ENCODE measurements at places on chromosomes 2 and 18. TPM values are rescaled to one million over a fixed set of nuclear protein-coding genes. Genes with fewer than 3 reads are reported as not detected.

DNA sequence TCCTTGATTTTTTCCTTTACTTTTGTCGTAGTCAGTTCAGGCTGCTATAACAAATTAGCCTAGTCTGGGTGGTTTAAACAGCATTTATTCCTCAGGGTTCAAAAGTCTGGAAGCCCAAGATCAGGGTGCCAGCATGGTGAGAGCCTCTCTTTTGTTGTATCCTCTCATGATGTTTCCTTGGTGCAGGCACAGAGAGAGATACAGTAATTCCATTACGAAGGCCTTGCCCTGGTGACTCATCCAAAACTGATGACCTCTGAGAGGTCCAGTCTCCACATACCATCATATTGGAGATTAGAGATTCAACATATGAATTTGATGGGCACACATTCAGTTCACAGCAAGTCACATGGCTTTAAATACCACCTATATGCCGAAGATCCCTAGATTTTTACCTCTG, 253.8 kb downstream of the CYRIA start:
- H3K27ac ChIP-seq: no peak overlapping the region
- H3K27me3 ChIP-seq: no peaks in the 10 kb centered on the region
- no peaks in the 10 kb centered on the region for H3K4me1 ChIP-seq
- DNase-seq: no peak

GRCh38 chr2:23944527-23944926, 4.3 kb downstream of the UBXN2A start:
- H3K27me3 ChIP-seq: no peaks in the 10 kb centered on the region
- H3K4me1 ChIP-seq: peaks cover 16% of the 10 kb centered on the region
- peak overlapping the region; percentile 29 for H3K27ac ChIP-seq
- H3K4me3 ChIP-seq: no peak overlapping the region

DNA sequence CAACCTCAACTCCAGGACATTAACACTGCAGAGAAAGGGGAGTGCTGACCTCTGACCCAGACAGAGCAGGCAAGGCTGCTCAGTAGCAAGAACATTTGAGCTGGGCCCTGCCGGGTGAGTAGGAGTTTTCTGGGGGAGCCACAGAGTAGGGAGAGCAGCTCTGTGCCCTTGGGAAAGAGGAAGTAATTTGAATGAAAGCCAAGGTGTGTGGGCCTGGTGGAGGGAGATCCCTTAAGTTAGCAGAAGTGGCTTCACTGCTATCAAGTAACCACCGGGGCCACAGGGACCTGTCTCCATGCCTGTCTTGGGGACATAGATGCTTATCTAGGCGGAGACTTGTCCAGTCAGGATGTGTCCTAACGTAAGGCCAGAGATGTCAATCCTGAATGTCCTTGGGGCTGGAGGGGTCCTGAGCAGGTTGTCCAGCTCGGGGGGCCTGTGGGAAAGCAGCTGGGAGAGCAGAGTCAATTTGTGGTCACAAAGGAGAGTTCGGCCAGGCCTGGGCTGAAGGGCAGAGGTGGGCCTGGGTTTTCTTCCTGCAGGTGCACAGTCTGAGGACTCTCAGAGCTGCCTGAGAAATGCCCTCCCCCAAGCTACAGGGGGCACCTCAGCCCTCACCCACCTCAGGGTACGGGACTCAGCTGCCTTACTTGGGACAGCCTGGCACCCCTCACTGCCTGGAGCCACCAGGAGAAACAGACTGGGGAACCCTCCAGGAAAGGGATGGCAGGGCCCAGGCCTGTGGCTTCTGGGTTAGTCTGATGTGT, 15.0 kb upstream of the OTOF start:
- H3K27me3 ChIP-seq: peaks cover 18% of the 10 kb centered on the region
- no peak overlapping the region for H3K4me3 ChIP-seq
- no peak overlapping the region for H3K27ac ChIP-seq
- no peaks in the 10 kb centered on the region for H3K4me1 ChIP-seq
- no peaks in the 10 kb centered on the region for H3K36me3 ChIP-seq

GRCh38 chr2:10285556-10286198, 17.0 kb upstream of the HPCAL1 start:
- H3K4me3 ChIP-seq: no peak overlapping the region
- H3K4me1 ChIP-seq: peaks cover 58% of the 10 kb centered on the region
- peak; percentile 92 for DNase-seq
- no peaks in the 10 kb centered on the region for H3K36me3 ChIP-seq
- H3K27ac ChIP-seq: peak overlapping the region; percentile 47

DNA sequence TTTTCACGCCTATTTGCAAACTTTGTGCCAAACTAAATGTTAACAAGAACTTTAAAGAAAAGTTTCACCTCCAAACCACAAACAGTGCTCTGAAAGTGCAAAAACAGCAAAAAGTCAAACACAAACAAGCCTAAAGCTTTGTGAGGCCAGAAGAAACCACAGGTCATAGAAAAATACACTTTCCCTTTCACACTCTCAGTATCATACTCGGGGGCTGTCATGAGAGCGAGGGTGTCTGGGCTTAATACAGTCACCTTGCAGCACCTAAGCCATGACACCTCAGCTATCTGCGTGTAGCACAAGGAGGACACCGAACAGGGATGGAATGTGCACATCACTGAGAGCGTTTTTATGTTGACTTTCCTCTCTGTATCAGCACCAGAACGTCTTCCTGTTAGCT, 26.6 kb upstream of the SEH1L start:
- no peaks in the 10 kb centered on the region for H3K27me3 ChIP-seq
- no peak overlapping the region for H3K4me3 ChIP-seq
- no peak overlapping the region for H3K27ac ChIP-seq
- DNase-seq: no peak
- no peaks in the 10 kb centered on the region for H3K36me3 ChIP-seq
- peaks cover 2% of the 10 kb centered on the region for H3K4me1 ChIP-seq

DNA sequence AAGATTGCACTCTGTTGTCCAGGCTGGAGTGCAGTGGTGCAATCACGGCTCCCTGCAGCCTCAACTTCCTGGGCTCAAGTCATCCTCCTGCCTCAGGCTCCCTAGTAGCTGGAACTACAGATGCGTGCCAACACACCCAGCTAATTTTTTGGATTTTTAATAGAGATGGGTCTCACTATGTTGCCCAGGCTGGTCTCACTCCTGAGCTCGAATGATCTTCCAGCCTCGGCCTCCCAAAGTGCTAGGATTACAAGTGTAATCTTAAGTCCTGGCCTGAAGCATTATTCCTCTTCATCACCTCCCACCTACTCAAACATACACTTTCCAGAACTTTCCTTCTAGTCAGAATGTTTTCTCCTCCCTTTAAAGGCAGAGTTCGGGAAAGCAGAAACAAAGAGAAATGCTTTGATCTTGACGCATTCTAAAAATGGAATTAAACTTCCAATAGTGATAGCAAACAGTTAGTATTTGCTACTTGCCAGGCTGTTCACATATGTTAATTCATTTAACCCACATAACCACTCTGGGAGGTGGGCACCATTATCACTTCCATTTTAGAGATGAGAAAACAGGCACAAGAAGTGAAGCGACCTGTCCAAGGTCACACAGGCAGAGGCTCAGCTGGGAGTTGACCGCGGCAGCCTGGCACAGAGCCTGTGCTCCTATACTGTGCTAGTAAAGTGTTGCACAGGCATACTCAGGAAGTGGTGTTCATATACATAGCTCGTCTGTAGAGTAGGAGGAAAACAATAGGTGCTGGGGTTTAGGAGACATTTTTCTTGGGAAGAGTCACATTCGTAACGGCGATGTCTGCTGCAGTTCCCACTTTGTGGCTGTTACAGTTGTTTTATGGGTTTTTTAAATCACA, 24.6 kb downstream of the TEX44 start:
- H3K36me3 ChIP-seq: no peaks in the 10 kb centered on the region
- H3K4me3 ChIP-seq: no peak overlapping the region
- H3K27me3 ChIP-seq: no peaks in the 10 kb centered on the region
- peaks cover 17% of the 10 kb centered on the region for H3K4me1 ChIP-seq
- no peak for DNase-seq

- H3K4me1 ChIP-seq: peaks cover 18% of the 10 kb centered on the region
- no peak overlapping the region for H3K27ac ChIP-seq
- H3K36me3 ChIP-seq: no peaks in the 10 kb centered on the region
- no peaks in the 10 kb centered on the region for H3K27me3 ChIP-seq
- H3K4me3 ChIP-seq: no peak overlapping the region
These were observed 33.4 kb upstream of the SEMA4C start for GRCh38 chr2:96903318-96903717.

GRCh38 chr18:55404832-55405465, 183.0 kb downstream of the TCF4 start:
- no peaks in the 10 kb centered on the region for H3K36me3 ChIP-seq
- H3K27ac ChIP-seq: peak overlapping the region; percentile 81
- H3K4me3 ChIP-seq: no peak overlapping the region
- H3K27me3 ChIP-seq: no peaks in the 10 kb centered on the region
- H3K4me1 ChIP-seq: peaks cover 45% of the 10 kb centered on the region
- DNase-seq: no peak

- no peak overlapping the region for H3K27ac ChIP-seq
- H3K27me3 ChIP-seq: no peaks in the 10 kb centered on the region
- H3K36me3 ChIP-seq: no peaks in the 10 kb centered on the region
- peaks cover 11% of the 10 kb centered on the region for H3K4me1 ChIP-seq
These were observed 117.6 kb upstream of the EML6 start for GRCh38 chr2:54605836-54606235.

DNA sequence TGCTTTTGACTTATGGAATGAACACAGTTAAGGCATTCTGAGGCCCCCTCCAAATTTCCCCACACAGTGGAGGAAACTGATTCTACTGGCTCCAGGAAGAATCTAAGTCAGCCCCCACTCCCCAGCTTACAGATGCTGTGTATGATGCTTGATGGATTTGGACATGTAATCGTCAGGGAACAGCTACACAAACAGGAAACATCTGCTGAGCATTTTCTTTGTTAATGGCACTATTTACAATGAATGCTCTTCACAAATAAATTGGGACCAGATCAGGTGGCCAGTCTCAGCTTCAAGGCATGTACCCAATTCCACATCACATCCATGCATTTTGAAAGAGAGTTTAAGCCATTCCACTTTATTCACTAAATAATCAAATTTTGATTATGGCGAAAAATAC, 562.3 kb downstream of the SOX11 start:
- H3K27me3 ChIP-seq: no peaks in the 10 kb centered on the region
- DNase-seq: no peak
- no peak overlapping the region for H3K4me3 ChIP-seq
- no peaks in the 10 kb centered on the region for H3K36me3 ChIP-seq

DNA sequence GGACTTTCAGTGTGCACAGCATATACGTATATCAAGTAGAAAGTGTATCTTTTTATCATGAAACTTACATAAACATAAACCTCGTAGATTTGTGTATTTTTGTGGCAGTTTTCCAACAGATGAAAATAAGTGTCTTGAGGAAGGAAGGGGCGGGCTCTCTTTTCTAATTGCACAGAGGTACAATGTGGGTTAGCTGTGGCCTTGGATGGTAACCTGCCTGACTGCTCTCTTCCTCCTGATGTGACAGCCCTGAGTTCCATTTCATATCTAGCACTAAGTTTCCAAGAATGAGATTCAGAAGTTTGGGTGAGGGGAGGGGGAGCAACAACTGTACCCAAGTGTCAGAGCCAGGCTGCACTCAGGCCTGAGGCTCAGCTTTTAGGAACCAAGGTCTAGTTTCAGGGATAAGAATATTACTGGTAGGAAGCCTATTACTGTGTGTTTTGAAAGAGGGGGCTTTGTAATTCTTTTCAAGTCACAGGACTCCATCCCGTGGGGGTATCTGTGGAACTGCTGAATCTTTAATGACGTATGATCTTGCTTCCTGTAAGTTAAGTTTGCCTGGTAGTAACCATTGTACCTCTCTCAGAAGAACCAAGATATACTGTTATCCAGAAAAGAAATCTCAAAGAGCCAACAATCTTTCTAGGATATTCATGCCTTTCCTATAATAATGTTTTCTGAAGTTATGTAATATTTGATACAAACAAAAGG, 483.7 kb downstream of the PTPRM start:
- peaks cover 17% of the 10 kb centered on the region for H3K4me1 ChIP-seq
- H3K36me3 ChIP-seq: no peaks in the 10 kb centered on the region
- no peaks in the 10 kb centered on the region for H3K27me3 ChIP-seq

- no peak for DNase-seq
- H3K27ac ChIP-seq: no peak overlapping the region
These were observed 150.0 kb upstream of the MYCN start for GRCh38 chr2:15790326-15790725.

Gene MRO
- 1.8 TPM for total RNA-seq

Gene TYW5
- 8.3 TPM for total RNA-seq

Gene UXS1
- 31.5 TPM for total RNA-seq

Gene DPP10
- total RNA-seq: not detected

Gene VAMP5
- 21.8 TPM for total RNA-seq
